HEK293T (cell line): ENCODE measurements at places on chromosomes 7 and 10.

DNA sequence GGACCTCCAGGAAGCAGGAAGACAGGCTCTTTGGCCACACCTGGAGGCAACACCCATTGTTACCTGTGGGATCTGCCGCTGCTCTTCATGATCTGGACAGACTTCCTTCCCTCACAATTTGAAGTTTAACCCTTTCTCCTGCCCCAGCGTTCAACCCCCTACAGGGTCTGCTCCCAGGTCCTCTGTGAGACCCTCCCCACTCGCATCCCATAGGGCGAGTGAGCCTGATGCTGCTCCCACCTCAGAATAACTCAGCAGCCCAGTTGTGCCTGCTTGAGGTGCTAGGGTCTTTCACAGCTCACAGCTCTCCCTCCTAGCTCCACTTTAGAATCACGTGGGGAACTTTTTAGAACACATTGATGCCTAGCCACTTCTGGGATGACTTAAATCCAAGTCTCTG, 61.8 kb upstream of the C10orf90 start:
- DNase-seq: no peak

GRCh38 chr7:74101061-74101681, 17.6 kb downstream of the LIMK1 start:
- DNase-seq: no peak

GRCh38 chr7:100711369-100711768, 5.4 kb downstream of the POP7 start:
- DNase-seq: no peak

DNA sequence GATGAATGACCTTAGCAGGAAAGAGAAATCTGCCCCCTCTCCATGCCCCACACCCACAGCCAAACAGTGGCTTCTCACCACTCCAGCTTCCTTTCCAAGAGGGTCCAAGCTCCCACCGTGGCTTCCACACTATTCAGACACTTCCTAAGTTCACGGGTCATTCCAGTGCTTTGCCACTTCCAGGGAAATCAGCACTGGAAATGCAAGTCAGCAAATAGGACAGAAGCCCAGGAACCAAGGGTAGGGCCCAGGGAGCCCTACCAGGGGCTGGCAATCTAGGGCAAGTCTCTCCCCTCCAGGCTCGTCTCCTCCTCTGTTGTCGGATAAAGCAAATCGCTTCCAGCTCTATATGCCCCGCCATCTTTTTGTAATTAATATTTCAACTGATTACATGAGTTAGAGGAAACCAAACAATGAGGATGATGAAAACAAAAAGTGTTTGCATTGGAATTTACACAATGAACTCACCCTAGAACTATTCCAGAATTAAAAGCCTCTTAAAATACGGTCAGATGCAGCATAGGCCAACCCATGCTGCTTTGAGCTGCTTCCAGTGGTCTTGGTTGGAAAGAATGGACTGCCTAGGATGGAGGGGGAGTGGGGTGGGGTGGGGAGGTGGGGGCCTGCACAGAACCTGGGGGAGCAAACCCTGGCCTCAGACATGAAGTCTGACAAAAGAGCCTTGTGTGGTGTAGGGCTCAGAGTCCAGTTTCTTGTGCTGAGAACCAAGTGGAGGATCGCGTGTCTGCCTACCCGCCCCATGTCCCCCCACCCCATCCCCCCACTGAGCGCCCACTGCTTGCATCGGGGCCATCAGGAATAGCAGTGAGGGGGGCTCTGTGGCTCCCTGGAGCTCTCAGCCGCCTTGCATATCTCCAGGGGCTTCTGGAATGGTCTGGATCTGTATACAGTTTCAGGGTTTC, 74.6 kb upstream of the CPXM2 start:
- no peak for DNase-seq

GRCh38 chr7:92674379-92674778, 84.2 kb upstream of the FAM133B start:
- no peak for DNase-seq

DNA sequence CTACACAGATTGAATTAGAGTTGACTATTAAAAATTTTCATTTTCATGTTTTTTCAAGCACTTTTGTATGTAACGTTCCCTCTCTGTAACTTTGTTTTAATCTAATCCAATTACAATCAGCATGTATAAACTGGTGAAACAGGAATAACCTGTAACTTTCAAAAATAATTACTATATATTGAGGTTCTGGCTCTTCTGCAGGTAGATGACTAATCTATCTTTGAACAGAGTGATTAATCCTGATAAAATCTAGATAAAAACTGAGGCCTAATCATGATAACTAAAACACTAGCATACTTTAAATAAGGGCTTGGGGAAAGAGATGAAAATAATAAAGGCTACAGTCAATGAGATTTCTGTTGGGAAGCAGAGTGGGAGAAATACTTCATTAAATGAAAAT, 101.6 kb upstream of the KCND2 start:
- no peak for DNase-seq

- no peak for DNase-seq
These were observed 24.8 kb upstream of the FIS1 start for GRCh38 chr7:101269664-101270063.

DNA sequence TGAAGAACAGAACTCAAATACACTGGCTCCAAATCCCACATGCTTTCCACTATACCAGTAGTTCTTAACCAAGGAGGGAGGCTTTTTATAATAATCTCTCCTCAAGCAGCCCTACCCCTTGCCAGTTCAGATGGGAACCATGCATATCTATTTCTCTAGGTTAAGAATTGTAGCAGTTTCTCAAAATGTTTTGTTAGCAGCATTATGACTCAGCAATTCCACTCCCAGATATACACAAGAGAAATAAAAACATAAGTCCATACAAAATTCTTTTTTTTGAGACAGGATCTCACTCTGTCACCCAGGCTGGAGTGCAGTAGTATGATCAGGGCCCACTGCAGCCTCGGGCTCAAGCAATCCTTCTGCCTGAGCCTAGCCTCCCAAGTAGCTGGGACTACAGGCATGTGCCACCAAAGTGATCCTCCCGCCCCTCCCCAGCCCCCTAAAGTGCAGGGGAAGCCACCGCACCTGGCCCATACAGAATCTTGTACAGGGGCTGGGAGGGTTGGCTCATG, 18.1 kb downstream of the YWHAG start:
- DNase-seq: no peak

- no peak for DNase-seq
These were observed 654.7 kb upstream of the ZWINT start for GRCh38 chr10:57015595-57016318.

DNA sequence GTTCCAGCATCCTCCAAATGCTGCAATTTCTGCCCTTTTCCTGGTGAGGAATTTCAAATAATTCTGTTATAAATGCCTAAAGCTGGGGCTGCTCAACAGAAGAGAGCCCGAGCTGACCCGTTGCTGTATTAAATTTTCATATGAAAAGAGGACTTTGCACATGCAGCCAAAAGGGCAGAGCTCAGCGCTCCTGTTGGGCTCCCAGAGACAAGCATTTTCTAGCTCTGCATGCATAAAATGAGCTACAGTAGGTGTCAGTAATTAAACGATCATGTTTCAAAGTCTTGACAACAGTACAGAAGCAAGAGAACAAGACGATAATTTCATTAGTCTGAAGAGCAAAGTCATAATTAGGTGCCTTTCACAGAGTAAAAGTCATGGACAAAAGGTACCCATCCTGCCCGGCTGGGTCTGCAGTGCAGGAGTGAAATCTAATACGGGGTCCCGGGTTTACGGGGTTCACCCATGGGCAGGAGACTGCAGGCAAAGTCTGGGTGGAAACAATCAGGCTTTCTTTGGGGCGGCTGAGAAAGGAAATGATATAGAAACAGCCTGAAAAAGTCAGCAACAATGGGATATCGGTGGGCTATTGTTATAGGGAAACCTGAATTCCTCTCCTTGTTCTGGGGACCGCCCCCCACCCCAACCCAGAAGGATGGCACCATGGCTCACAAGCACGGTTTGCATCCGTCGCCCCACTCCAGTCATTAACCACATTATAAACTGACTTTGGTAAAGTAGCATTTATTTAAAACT, 66.0 kb downstream of the EBF3 start:
- DNase-seq: no peak

GRCh38 chr10:24569828-24570657, 153.6 kb downstream of the ARHGAP21 start:
- DNase-seq: no peak

DNA sequence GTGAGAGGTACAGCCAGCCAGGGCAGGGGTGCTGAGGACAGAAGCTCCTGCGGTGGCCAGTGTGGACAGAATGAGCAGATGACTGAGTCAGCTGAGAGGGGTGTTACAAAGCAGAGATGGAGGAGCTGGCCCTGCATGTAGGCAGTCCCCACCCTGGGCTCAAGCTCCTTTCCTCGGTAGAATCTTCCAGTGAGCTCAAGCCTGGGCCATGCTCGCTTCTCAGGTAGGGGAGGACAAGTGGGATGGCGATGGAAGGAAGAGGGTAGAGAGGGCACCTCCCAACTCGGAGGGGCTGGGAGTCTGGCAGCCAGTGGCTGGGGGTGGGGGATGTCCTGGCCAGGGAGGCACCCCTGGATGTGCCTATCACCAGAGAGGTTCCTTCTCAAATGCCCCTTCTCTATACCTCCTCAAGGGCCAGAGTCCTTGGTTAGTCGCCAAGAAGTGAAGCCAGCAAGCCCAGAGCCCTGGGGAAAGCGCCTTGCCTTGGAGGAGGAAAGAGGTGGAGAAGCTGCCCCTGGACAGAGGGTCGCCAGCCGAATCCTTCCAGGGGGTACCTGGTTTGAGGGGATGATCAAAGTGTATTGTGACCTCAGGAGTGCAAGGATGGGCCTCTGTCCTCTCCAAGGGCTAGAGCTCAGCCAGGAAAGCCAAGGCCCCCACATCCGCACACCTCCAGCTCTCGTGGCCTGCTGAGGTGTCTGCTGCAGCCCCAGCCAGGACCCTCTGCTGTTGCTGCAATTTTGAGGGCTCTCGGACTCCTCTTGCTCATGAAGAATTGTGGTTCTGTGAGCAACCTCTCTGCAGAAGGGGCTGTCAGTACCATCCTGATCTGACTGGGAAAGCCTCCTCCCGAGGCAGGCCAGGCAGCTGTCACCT, 88.6 kb upstream of the MACROH2A2 start:
- no peak for DNase-seq

- DNase-seq: no peak
These were observed 78.2 kb downstream of the MAPK8 start for GRCh38 chr10:48384699-48384982.

GRCh38 chr10:114634609-114634979, 23.5 kb downstream of the ABLIM1 start:
- peak; percentile 62 for DNase-seq

DNA sequence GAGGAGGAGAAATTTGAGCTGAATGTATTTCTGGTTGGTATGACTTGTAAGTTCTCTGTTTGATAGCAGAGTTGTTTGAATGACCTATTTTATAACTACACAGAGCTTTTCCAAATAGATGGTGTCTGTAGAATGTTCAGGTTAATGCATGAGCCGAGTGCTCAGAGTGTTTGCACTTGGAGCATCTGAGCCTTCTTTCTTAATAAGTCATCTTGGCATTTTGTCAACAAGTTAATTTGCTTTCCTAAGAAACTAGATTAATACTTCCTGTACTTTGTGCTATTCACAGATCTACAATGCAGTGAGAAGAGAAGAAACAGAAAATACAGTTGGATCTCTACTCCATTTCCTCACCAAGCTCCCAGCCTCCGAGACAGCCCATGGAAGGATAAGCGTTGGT, 138.2 kb downstream of the PLCE1 start:
- DNase-seq: no peak

DNA sequence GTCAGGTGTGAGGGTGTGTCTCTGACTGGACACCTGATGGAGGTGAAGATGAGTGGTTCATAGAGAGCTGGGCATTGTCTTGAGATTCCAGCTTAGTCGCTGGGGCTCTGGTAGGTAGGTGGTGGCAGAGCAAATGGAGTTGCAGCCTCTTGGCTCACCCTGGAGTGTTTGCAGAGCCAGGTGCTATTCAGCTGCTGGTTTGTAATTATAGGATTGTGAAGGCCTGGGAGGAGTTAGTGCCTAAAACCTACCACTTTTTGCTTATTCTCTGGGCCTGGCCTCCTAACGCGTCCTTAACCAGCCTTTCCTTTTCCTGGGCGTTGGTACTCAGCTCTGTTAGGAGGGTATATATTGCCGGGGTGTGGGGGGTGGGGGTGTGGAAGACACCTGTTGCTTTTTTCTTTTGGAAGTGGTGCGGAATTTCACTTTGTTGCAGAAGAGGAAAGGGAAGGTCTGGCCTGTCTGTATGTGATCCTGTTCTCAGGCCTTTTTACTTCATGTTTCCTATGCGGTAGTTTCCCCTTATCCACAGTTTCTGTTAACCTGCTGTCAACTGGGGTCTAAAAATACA, 3.2 kb downstream of the PPRC1 start:
- DNase-seq: no peak

- no peak for DNase-seq
These were observed 329.5 kb downstream of the CRPPA start for GRCh38 chr7:16091701-16092310.
